ENCODE measurements at places on chromosomes 2 and 18.

- no peak for DNase-seq
Measured at GRCh38 chr2:11309706-11310105, 34.7 kb downstream of the ROCK2 start.

GRCh38 chr2:54213082-54213481 lies 42.9 kb downstream of the TSPYL6 start:
- no peak for DNase-seq

DNA sequence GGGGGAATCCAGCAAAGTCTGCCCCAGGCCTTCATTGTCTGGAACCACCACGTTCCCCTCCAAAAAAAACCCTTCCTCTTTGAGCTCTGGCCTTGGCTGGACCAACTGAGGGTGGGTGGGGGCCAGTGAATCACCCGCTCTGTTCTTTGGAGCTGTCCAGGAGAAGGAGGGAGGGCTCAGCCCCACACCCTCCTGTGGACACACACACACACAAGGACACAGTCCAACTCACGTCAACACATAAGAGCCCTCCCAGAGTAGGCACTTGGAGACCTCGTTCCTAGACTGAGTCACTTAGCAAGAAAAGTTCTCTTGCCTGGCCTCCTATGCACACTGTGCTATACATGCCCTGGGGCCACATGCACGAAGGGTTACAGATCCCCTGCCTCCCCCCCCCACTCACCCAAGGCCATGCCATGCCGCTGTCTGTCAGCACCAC lies 1.2 kb upstream of the TNS1 start:
- peak; percentile 73 for DNase-seq

DNA sequence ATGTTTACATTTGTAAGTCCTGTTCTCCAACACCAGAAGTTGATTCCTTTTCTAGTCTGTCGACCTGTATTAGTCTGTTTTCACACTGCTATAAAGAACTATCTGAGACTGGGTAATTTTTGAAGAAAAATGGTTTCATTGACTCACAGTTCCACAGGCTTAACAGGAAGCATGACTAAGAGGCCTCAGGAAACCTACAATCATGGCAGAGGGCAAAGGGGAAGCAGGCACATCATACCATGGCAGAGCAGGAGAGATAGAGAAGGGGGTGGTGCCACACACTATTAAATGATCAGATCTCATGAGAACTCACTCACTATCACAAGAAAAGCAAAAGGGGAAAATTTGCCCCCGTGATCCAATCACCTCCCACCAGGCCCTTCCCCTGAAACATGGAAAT lies 112.8 kb upstream of the MAP3K20 start:
- DNase-seq = peak; percentile 77

GRCh38 chr2:42568401-42569115 lies at the start of gene MTA3:
MTA3 (plus strand) TSS chr2:42568632; CDS start chr2:42568746, 114 bp downstream.
- peak; percentile 27 for DNase-seq

DNA sequence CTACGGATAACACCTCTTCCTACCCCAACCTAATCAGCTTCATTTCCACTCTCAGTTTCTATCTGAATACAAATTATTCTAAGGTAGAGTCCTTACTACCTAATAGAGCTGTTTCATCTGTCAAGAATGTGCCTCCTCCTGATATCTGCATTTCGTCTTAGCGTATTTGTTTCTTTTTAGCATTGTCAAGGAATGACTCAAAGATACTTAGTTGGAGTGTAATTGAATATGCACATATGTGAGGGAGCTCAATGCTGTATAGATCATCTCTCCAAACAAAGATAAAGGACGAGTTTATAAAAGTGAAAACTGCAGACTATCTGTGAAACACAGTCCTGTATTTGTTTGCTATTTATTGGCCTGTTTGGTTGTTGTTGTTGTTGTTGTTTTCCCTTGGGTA lies 2059.4 kb upstream of the CELF4 start:
- peak; percentile 79 for DNase-seq

DNA sequence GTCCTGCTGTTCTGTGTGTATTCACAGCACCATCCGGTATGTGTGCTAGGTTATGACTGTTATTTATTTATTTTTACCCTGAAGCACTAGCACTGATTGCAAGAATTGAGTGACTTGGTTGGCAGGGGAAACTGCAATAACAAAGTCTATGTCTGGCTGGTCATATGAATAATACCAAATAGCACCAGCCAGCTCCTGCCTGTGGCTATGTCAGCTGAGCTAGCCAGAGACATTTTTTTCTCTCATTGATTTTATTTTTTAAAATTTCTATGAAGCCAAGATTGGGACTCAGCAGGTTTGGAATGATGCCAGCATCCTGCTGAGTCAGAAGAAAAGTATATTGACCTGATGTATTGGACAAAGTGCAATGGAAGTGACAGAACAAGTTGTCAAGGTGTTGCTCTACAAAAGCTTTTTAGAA lies 188.5 kb upstream of the CDH2 start:
- DNase-seq = peak; percentile 60

DNA sequence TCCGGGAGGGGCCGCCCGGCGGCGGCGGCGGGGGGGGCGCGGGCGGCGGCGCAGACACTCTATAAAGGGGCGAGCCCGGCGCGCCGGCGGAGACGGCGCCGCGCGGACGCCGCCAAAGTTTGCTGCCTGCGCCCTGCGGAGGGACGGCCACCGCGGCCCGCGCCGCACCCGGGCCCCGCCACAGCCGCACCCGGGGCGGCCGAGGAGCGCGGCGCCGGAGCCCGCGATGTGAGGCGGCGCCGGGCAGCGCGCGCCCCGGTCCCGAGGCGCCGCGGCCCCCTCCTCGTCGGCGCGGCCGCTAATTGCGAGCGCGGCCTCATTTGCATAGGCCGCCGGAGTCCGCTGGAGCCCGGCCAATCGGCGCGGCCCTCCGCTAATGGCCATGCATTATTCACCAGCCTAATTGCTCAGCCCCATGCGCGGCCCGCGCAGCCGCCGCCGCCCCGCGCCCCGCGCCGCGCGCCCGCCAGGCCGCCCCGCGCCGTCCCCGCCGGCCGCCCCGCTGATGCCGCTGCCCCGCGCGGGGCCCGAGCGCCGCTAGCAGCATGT lies at the start of gene SALL3:
Gene SALL3 (plus strand): TSS at position 89 of the 549 bp plus-strand sequence. CDS start 457 bp downstream, at position 546.
- DNase-seq = no peak

DNA sequence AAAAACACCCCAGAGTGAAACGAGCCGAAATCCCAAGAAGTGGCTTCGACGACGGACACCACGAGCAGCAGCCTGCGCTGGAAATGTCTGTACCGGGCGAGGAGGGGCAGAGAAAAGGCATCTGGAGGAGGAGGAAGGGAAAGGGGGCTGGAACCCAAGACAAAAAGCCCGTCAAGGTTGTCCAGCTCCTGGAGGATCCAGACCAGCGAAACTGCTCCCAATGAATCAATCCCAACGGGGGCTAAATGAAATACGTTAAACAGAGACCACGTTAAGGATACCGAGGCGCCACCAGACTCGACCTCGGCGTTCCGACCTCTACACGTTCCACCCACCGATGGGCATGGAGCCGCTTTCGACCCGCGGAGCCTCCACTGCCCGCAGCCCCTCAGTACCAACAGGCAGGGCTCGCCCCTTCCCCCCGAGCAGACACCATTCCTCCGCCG lies 400 bp downstream of the CCDC88A start:
- peak; percentile 40 for DNase-seq

GRCh38 chr2:67651565-67651964 lies 254.4 kb downstream of the ETAA1 start:
- DNase-seq = no peak

DNA sequence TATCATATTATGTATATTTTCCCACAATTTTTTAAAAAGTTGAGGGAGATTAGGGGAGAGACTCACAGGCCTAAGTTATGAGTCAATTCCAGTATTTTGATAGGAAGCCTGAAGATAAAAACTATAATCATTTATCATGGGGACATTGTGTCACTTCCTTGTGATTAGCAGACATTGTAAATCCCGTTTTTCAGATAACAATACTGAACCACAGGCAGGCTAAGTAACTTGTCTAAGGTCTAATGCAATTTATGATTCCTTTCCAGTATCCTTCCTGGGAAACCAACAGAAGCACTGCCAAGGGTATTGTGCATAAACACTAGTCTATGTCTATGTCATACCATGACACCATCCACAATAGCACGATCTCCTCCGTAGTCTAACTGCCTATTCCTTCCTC lies 235.2 kb upstream of the PIK3C3 start:
- DNase-seq = no peak

GRCh38 chr2:37629529-37629928 lies 41.9 kb downstream of the CDC42EP3 start:
- DNase-seq = peak; percentile 88

GRCh38 chr18:63299837-63300745 lies 19.5 kb downstream of the BCL2 start:
- no peak for DNase-seq

- no peak for DNase-seq
Measured at GRCh38 chr2:126784045-126784444, 114.6 kb upstream of the TEX51 start.

DNA sequence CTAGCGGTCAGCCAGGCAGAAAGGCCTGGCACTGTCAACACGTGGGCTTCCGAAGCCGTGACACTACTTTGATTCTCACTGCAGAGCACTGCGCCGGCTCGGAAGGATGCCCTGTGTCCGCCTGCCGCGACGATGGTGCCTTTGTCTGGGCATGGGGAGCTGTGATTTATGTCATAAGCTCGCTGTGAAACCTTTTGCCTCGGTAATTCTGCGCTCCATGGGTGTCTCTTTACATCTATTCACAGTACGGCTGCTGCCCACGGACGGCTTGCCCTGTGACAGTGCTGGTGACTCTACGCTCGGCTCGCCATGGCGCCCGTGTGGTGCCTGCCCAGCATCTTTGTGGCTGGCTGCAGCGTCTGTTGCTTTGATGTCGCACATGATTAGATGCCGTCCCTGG lies 43.1 kb upstream of the GBX2 start:
- no peak for DNase-seq

DNA sequence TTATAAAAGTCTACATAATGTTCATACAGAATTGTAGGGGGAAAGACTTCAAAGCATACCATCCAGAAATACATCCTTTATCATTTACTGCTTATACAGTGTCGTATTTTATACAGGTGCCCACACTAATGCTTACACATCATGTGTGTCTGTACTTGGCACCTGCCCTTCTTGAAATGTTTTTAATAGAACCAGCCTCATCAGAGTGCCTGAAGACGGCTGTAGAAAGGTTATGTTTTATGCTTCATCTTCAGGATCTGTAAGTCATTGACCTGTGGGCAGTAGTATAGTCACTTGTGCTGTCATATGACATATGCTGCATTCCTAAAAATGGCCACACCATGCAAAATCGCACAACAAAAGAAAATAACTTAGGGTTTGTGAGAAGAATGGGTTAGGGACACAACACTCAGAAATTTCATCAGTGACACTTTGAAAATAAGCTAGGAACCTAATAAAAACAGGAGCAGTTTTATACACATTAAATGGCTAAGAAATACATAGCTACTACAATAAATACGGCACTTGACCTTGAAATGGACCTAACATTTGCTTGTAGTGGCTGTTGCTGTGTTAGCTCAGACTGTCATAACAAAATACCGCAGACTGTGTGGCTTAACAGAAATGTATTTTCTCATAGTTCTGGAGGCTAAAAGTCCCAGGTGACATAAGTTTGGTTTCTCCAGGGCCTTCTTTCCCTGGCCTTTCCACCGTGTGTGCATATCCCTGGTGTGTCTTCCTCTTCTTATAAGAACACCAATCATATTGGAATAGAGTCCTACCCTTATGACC lies 112.6 kb downstream of the CERS6 start:
- no peak for DNase-seq

GRCh38 chr2:85255456-85255812 lies 72.4 kb downstream of the TGOLN2 start:
- no peak for DNase-seq

DNA sequence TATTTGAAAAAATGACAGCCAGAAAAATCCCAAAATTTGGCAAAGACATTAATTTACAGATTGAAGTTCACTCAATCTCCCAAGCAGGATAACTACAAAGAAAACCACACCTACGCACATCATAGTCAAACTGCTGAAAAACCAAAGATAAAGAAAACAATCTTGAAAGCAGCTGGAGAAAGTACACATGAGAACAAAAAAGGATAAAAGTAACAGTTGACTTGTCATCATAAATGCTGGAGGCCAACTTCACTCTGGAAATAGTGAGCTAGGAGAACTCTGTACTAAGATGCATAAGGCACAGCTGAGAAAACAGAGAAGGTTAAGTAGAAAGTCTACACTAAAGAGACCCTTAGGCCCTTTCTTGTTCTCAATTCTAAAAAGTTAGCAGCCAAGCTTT lies 73.1 kb downstream of the TLK1 start:
- no peak for DNase-seq

- DNase-seq = no peak
Measured at GRCh38 chr2:216994353-216994854, 134.5 kb upstream of the TNP1 start.

DNA sequence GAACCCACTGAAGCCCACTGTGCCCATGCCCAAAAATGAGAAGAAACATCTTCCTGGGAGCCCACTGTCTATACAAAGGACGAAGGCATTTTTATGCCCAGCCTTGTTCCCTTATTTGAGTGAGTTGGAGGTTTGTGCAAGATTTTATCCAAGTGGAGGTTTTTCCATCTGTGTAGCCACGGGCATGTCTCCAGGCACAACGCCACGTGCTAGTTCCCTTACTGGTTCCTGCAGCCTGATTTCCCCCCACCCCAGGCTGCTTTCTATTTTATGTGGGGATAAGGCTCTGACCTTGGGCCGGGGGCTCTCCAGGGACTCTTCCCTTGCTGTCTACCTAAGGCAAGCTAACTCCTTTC lies 22.2 kb upstream of the TXNL4A start:
- DNase-seq = peak; percentile 26

GRCh38 chr2:19574778-19575260 lies 216.4 kb upstream of the OSR1 start:
- peak; percentile 84 for DNase-seq

DNA sequence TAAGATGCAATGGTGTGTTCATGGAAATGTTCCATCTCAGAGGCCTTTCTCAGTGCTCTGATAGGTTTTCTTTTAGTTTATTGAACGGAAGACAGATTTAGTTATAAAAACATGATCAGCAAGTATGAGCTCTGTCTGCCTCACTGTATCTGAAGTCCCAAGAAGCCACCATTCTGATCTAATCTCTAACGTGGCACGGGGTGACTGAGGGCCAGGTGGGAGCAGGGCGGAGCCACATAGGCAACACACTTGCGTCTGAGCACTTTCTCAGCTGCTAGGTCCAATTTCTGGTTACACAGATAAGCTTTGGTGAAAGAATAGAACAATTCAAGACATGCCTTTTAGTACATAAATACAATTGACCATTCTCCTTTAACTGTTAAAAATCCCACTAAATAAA lies 60.4 kb downstream of the SNTG2 start:
- no peak for DNase-seq

- DNase-seq = no peak
Measured at GRCh38 chr2:133497270-133497893, 70.9 kb downstream of the NCKAP5 start.

DNA sequence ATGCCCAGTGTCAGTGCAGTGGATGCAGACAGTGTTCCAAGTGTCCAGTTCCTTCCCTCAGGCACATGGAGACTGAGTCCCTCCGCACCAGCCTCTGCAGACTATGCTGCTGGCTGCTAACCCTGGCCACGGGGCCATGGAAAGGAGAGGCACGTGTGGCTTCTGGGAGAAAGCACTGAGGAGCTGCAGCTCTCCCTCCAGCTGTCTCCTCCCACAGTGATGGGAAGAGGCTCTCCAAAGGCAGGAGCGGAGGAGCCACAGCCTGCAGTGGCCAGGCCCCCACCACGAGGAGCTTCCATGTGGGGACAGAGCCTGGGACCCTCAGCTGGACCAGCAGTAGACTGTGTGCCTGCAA lies 141.1 kb downstream of the NDUFA10 start:
- no peak for DNase-seq

Data from HCEC 1CT (cell line).